ENCODE measurements at places on chromosomes 16 and 17.

- no peak for DNase-seq
Observed at GRCh38 chr16:89545831-89546574, 14.5 kb upstream of the RPL13 start.

DNA sequence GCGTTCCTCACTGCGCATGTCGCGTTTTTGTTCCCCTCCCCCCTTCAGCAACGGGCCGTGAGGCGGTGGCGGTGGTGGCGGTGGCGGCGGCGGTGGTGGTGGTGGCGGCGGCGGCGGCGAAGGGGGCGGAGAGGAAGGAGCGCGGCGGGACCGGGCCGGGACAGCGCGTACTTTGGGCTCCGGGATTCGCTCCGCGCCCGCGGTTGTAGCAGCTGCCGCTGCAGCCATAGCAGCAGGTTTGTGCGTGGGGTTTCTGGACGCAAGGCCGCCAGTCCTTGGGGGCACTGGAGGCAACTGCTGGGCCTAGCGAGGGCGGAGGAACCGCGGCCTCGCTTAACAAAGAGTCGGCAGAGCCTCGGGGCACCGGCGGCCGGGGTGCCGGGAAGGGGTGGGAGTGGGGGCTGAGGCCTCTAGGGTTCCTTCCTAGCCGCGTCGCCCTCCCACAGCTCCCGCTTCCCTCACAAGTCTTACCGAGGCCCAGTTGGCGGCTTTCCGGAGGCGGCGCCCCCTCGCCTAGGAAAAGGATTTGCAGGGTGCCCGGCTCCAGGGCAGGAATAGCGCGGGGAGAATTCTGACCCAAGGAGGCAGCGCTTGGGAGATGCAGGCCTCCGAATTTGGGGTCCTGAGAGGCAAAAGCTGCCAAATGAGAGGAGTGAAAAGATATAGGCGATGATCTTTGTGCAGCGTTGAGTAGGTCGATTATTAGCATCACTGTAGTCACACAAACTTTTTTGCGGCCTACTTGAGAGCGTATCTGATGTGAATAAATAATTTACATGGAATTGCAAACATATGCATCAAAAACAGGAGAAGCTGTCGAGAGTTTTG is at the start of gene DDX42:
DDX42 (plus strand) TSS at position 30 of the 828 bp plus-strand sequence. CDS start 12,880 bp downstream, outside the sequence.
- DNase-seq, result no peak

DNA sequence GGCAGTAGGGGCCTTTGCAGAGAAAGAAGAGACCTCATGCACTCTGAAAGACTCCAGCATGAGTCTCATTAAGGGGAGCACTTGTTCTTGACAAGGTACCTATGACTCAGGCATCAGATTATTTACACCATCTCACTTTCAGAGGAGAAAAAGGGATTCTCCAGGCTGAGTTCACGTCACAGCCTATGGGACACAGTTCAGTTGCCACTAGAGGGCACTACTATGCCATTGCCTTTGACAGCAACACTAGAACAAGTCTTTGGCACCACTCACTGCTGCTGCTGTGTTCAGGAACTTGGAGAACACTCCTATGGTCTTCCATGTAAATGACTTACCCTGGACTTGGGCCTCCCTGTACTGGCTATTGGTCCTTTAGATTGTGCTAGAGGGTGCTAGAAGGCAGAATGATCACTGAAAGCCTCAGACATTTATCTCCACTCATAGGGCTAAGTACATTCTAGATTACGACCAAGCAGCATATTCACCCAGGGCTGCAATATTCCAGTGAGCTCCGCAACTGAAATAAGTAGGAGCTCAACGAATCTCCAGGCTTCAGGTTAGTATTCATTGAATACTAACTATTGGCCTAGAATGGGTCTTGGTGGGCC is 225.1 kb upstream of the CA10 start:
- DNase-seq, result no peak

GRCh38 chr17:78473951-78474613 is 95.6 kb downstream of the PGS1 start:
- no peak for DNase-seq

DNA sequence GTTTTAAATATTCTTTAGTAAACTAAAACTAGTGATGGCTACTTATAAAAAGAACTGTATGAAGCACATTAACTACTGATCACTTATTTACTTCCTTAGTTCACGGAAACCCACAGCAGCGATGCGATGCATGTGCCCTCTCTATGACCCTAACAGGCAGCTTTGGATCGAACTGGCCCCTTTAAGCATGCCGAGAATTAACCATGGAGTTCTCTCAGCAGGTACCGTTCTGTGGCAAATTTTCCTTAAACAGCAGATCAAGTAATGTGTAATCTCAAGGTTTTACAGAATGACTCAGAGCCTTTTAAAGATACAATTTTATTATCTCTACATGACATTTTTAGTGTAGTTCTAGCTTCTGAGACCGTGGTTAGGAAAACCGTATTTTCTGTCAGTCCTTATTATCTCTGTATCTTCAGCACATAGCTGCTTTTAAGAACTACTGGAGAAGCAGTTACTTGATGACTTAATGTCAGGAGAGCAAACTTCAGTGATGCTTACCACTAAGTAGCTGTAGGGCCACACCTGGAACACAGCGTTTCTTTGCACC is 43.0 kb downstream of the GAN start:
- no peak for DNase-seq

DNA sequence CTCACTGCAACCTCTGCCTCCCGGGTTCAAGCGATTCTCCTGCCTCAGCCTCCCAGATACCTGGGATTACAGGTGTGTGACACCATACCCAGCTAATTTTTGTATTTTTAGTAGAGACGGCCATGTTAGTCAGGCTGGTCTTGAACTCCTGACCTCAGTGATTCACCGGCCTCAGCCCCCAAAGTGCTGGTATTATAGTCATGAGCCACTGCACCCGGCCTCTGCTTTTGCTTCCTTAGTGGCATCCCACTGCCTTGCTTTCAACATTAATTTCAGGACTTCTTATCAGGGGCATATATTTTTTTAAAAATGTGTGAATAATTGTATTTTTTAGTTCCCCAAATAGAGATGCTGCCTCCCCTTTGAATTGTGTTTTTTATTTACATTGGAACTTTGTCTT is 98.8 kb downstream of the SYCE1L start:
- DNase-seq, result no peak

GRCh38 chr16:68728523-68728922 is 8.6 kb upstream of the CDH1 start:
- no peak for DNase-seq

DNA sequence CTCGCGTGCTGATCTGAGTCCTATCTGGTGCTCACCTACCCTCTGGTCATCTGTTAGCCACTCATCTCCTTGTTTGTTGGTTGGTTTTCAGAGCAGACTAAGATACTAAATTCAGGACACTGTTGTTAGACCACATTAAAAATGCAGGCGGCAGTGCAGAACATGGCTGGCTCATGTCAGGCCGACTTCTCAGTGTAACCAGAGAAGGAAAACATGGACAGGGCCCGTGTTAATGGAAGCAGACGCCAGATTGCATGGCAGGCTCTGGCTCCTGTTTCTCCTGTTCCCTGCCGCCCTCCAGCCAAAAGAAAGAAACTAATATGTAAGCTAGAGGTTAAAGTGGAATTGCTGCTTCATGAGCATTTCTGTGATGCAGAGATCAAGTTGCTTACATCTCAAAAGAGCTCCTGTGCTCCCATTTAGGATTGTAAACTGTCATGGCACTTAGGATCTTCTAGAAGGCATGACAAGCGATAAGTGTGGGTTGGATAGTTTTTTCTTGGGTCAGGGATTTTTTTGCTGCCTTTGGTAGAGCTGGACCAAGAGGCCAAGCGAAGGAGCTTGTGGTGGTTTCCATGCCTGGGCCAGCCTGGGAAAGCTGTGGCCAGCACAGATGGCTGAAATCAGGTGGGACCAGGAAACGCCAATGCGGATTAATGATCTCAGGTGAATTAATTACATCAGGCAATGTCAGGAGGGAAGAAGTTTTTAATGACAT is 56.1 kb downstream of the YPEL2 start:
- DNase-seq, result no peak

DNA sequence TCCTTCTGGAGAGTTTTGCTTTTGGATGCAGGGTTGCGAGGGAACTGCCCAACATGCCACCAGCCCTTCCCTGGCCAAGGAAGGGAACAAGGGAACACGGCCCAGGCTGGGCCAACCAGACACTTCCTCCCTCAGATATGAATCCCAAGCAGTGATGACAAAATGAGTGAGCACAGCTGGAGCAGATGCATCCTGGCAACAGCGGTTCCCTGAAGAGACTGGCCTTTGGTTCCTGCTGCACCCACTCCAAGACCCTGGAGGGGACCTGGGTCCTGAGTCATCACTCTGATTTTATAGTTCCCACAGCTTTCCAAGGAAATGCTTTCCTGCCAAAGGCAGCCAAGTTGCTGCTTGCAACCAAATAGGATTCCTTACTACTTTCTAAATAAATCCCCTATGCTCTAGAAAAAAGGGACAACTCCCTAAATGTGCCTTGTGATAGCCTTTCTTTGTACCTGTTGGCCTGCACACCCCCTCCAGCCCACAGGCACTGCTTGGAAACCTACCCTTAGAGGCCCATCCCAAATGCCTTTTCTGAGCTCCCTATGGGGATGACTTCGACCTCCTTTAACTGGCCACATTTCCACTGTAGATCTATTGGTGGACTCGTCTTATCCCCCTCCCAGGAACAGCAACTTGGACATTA is 5.3 kb downstream of the ST3GAL2 start:
- DNase-seq, result no peak

DNA sequence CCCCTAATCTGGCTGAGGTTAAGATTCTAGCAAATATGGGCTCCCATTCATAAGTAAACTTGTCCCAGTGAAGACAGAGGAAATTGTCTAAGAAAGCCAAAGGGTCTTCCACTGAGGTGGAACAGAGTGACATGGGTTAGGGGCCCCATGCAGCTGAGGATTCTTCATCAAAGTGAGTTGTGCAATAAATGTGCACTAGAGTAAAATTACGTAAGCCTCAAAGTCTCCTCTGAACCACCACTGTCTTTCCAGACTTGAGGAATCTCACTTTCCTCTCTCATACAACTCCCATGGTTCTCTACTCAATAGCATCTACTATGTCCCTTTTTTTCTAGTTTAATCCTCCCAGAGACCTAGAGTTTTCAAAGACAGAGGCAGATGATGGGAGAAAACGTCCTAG is 132.4 kb downstream of the CA10 start:
- DNase-seq, result no peak

GRCh38 chr17:47636273-47637030 is 13.3 kb upstream of the KPNB1 start:
- DNase-seq, result no peak

DNA sequence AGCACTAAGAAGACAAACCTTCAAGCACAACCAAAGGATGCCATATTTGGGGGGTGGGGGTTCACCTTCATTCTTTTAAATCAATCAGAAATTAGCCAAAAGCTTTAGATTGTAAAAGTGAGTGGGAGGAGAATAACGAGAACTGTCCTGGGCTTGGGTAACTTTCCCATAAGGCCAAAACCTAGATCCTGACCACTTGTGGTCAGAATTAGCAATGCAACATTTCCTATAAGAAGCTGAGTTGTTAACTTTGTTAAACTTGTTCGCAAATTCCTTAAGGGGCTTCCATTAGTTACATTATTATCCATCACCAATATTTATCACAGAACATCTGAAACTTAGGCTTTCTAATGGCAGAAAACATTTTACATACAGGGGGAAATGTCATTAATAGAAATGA is 25.1 kb downstream of the STAT5B start:
- DNase-seq, result no peak

- DNase-seq, result no peak
Observed at GRCh38 chr17:81194941-81195901, 27.5 kb downstream of the CEP131 start.

- no peak for DNase-seq
Observed at GRCh38 chr17:77618173-77618572, 340.3 kb upstream of the TNRC6C start.

DNA sequence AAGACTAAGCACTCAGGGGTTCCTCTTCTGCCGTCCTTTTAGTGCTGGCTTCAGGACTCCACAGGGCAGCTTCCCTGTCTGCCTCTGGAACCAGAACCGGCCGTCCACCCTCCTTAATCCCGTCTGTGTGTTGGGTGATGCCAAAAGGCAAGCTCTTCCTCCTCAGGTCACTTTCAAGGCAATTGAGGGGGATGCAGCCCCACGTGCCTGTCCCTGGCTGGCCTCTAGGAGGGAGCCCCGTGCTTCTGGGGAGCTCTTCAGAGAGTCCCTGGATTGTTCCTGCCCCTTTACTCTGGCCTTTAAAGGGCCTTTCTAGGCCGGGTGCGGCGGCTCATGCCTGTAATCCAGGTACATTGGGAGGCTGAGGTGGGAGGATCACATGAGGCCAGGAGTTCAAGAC is 77.1 kb downstream of the CRISPLD2 start:
- DNase-seq, result no peak

- no peak for DNase-seq
Observed at GRCh38 chr17:10739386-10739785, 9.6 kb upstream of the TMEM220 start.

GRCh38 chr17:46108550-46109110 is 84.6 kb downstream of the KANSL1 start:
- no peak for DNase-seq

DNA sequence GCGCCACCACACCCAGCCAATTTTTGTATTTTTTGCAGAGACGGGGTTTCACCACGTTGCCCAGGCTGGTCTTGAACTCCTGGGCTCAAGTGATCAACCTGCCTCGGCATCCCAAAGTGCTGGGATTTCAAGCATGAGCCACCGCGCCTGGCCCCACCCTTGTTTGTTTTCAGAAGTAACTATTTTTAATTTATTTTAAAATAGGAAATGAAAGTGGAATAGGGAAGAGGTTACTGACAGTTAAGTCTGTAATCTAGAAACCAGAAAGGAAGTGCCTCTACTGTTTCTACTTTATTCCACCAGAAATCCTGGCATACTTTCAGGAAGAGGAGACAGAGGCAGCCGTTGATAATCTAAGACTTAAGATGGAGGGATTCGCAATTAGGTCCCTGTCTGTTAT is 225.6 kb downstream of the TANC2 start:
- no peak for DNase-seq

GRCh38 chr17:77143306-77143705 is 2.5 kb downstream of the SEC14L1 start:
- DNase-seq, result no peak

GRCh38 chr16:74837056-74837455 is 62.4 kb upstream of the FA2H start:
- no peak for DNase-seq

- DNase-seq, result no peak
Observed at GRCh38 chr16:2839650-2840450, 9.7 kb downstream of the ZG16B start.

DNA sequence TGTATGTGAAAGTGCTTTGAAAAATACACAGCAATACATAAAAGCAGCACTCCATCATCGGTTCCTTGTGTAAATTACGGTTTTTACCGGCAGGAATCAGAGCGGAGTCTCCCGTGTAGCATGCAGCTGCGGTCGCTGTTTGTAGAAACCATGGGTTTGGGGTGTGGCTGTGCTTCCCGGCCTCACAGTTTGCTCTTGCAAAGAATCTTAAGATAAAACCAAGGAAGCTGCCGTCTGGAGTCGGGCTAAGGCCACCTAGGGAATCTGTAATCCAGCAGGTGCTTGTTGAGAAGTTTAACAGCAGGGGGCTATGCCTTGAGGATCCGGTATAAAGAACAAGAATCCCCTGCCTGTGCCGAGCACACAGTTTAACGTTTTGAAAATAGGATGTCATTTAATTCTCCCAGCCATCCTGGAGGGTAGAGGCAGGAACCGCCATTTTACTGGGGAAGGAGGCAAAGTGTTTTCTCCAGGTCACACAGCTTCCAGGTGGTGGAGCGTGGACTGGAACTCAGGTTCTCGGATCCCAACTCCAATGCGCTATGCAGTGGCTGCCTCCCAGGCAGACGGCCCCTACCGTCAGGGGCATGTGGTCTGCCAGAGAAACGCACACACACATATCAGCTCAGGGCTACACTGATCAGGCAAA is 6.0 kb upstream of the TLCD3A start:
- no peak for DNase-seq

- DNase-seq, result peak; percentile 81
Observed at GRCh38 chr16:21158208-21159110, at the start of gene LDAF1. Gene LDAF1 (plus strand): TSS chr16:21158674. CDS start chr16:21161183, 2,509 bp downstream.

All from activated B cell treated with CpG ODN at 0.5 μM for 24 hours (primary cell).